ENCODE measurements at places on chromosomes 16 and 17.

- no peak for DNase-seq
These were observed 3.9 kb upstream of the BIRC5 start for GRCh38 chr17:78210111-78210510.

DNA sequence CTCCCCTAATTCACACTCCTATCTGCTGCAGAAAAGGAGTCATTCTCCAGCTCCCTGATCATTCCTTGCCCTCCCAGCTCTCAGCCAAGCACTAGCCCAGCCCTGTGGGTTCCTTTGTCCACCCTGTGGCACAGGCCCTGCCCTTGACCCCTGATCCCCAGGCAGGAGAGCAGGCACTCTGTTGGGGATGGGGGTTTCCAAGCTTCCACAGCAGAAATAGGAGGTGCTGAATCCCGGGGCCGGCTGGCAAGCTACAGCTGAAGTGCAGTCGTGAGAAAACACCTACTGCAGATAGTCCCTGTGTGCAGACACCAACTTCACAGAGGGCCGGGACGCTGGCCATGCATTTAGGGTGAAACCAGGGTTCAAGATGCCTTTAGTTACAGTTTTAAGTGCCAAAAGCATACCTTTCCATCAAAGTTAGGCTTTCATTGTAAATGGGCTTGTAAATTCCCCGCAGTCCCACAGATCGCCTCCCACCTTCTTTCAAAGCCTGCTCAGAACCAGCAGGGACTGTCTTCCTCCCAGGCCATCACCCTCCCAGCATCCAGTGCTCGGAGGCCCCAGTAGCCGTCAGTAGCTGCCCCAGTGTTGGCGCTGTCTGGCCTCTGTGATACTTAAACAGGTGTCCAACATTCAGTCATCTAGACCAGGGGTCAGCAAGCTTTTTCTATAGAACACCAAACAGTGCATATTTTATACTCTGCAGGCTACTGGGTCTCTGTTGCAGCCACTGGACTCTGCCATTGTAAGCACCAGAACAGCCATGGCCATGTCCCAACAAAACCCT is 10.6 kb downstream of the CPSF4L start:
- no peak for DNase-seq

DNA sequence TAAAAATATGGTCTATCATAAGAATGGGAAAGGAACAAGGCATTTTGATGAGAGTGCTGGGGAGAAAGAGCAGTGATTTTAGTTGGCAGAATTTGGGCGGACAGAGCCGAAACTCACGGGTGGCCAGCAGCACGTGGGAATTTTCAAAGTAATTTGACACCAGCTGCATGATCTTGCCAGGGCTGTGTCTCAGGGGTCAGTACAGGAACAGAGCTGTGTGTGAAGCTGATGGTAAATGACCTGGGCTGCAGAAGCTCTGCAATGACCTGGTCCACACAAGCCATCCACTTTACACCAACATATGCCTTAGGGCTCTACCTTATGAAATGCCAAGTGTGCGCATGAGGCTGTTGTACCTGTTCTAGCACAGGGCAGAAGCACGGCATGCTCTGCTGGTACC is 112.0 kb downstream of the ZFHX3 start:
- no peak for DNase-seq

- DNase-seq = no peak
These were observed 32.5 kb downstream of the ADCY7 start for GRCh38 chr16:50298591-50299507.

DNA sequence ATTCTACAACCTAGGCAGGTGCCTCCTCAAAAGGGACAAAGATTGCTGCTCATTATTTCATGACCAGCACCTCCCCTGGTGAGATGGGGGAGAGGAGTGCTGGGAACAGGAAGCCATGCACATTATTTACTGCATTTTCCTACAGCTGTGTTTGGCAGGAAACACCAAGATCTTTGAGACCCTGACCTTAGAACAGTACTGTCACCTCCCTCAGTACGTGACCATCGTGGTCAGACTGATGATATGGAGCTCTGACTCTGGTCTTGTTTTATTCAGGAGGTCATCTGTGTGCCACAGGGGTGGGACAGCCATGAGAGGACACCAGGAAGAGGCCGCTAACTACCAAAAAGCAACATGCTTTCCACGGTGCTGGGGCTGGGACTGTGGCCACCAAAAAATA is 37.4 kb downstream of the USP22 start:
- DNase-seq = no peak

- DNase-seq = no peak
These were observed 13.5 kb upstream of the ADAM11 start for GRCh38 chr17:44745301-44745700.

Data from NCI-H1417 treated with DMSO at 0.1 percent for 48 hours (cell line).